ENCODE measurements at places on chromosomes 4 and X. TPM values are rescaled to one million over a fixed set of nuclear protein-coding genes. Genes with fewer than 3 reads are reported as not detected.

STOX2 gene
- 1.1 TPM for total RNA-seq

PDE6B gene
- 0.39 TPM for total RNA-seq

VCX3A gene
- total RNA-seq = not detected

SSX4 gene
- total RNA-seq = not detected

GSX2 gene
- total RNA-seq = not detected

FAM184B gene
- total RNA-seq = 0.10 TPM

CLDN2 gene
- total RNA-seq = not detected

HTR2C gene
- total RNA-seq = not detected

JCHAIN gene
- total RNA-seq = 0.13 TPM

PNCK gene
- 3.1 TPM for total RNA-seq

ITM2A gene
- total RNA-seq = 0.72 TPM

ADAMTS3 gene
- 3.8 TPM for total RNA-seq

GUCY1A1 gene
- total RNA-seq = 0.69 TPM

ETDB gene
- not detected for total RNA-seq

ADGRG2 gene
- 0.07 TPM for total RNA-seq

NEUROG2 gene
- not detected for total RNA-seq

NPY5R gene
- 0.10 TPM for total RNA-seq

RPS6KA6 gene
- 2.3 TPM for total RNA-seq

KLHL4 gene
- 6.2 TPM for total RNA-seq

XAGE2 gene
- not detected for total RNA-seq

TBC1D8B gene
- 32.2 TPM for total RNA-seq

GYPB gene
- total RNA-seq = not detected

UGT2A1 gene
- total RNA-seq = not detected

BST1 gene
- 55.3 TPM for total RNA-seq

DUX4 gene
- total RNA-seq = not detected

SLC38A5 gene
- 106 TPM for total RNA-seq

TCEAL3 gene
- total RNA-seq = 16.3 TPM

ZDHHC9 gene
- total RNA-seq = 41.4 TPM

USP11 gene
- 60.1 TPM for total RNA-seq

ARHGAP10 gene
- 28.2 TPM for total RNA-seq

SMR3B gene
- total RNA-seq = not detected

ESX1 gene
- total RNA-seq = not detected

LRAT gene
- total RNA-seq = 0.03 TPM

RHOXF1 gene
- total RNA-seq = not detected

AFAP1 gene
- 134 TPM for total RNA-seq

All from smooth muscle cell of the pulmonary artery (primary cell).